NCI-H460 (cell line): ENCODE measurements at places on chromosomes 4 and X. TPM values are rescaled to one million over a fixed set of nuclear protein-coding genes. Genes with fewer than 3 reads are reported as not detected.

GRCh38 chr4:165481053-165481835 lies 102.4 kb downstream of the CPE start:
- DNase-seq, result no peak

- no peak for DNase-seq
Observed at GRCh38 chr4:136651278-136651667, 881.0 kb downstream of the PCDH18 start.

DNA sequence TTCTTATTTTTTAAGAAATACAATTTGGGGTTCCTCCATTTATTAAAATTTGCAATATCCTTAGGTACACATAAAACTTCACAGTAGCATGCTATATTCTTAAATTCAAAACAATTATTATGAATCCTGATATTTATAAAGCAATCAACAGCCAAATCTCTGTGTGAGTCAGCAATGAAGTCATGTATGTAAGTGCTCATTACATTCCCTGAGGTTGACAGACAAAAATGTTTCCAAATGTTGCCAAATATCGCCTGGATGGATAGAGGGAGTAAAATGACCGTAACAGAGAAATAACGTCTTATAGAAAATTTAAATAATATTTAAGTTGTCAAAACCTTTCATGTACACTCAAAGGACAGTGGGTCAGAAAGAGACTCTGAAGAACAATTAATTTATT lies 220.0 kb downstream of the PCDH18 start:
- no peak for DNase-seq

The MAGED4B gene
- total RNA-seq, result 3.3 and 3.8 TPM in 2 replicates

GRCh38 chr4:160373911-160374310 lies 1271.0 kb downstream of the RAPGEF2 start:
- DNase-seq, result no peak

DNA sequence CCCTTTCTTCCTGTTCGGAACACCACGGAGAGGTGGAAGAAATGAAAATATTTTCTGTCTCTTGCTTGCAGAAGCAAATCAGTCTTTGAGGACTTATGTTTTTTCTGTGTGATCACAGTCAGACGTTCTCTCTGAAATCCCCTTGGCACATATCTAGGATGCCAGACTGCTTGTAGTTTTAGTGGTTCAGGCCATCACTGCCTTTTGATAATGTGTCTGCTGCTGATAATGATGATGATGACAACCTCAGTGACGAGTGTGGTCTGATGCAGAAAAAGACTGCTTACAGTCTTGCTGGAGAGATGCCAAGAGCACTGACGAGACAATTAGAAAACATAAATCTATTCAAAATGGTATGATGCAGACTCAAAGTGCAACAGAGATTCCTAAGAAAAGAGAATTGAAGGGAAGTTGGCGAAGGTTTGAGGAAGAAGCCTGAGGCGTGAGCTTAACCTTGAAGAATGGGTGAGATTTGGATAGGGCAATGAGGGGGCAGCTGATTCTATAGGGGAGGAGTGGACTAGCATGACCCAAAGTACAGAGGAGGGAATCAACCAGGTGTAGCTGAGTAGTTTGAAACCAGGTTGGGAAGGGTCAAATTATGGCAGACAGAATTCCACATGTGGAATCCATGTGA lies 7.9 kb downstream of the RAB33A start:
- DNase-seq, result no peak

GRCh38 chrX:68534691-68535090 lies 35.8 kb downstream of the YIPF6 start:
- no peak for DNase-seq
